ENCODE measurements at places on chromosomes 7 and 10.

DNA sequence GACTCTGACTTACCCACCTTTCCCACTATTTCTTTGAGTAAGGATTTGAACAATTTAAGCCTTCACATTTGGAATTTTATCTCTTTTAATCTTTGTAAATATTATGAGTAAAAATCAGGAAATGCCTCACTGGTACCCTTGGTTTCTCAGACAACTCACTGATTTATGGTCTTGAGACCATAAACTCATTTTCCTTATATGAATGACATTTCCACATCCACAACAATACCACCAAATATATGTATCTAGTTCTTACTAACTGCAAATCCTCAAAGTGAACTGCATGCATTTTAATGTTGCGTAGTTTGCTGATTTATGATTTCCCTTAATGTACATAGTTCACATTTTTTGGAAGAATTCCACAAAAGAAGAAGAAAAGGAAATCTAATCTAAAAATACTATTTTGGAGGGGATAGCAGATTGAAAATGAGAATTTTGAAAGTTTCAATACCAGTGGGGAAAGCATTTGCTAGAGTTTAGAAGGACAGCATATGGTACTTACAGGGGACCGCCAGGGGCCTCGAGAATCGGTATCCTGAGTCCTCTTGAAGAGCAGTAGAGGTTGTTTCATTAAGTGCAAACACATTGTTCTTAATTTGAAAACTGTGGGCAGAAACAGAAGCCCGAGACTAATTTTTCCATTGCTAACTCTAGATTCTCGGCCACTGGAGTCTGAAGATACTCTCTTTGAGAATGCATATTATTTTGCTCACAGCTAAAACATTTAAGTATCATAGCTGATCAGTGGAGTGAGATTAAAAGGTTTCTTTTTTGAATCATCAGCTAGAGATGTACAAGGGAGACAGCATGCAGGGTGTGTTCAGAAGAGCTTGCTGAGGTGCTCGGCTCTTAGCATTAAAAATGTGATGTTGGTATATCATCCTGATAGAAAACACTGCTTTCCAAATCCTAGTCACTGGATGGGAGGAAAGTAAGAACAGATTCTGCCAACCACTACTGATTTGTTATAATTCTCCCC lies 964.0 kb downstream of the GATA3 start:
- DNase-seq, result no peak

- no peak for DNase-seq
Observed at GRCh38 chr7:39663263-39663662, 39.9 kb downstream of the RALA start.

GRCh38 chr10:127776816-127777215 lies 39.8 kb downstream of the FOXI2 start:
- peak; percentile 56 for DNase-seq

- no peak for DNase-seq
Observed at GRCh38 chr10:100175875-100176274, 10.0 kb downstream of the ERLIN1 start.
